ENCODE measurements at places on chromosomes 2 and 18. TPM values are rescaled to one million over a fixed set of nuclear protein-coding genes. Genes with fewer than 3 reads are reported as not detected.

GRCh38 chr2:203678971-203679370 is 27.5 kb upstream of the CD28 start:
- DNase-seq, result no peak

The EPB41L3 gene
- total RNA-seq, result 0.86 TPM

DNA sequence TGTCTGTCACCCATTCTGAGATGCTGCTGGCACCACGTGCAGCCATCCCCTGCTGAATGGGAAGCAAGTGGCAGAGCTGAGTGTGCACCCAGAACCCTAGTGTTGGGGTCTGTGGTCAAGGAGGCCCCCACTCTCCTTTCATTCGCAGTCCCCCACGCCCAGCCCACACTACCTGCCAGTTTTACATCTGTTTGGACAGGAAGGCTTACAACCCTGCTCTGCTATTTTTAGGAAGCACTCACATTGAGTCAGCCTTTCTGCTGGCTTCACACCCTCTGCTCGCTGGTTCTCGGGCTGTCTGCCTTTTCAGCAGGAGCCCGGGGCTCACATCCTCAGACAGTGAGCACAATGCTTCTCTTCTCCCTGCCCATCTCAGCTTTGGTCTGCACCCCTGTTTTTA is 10.7 kb upstream of the ADCY3 start:
- DNase-seq, result no peak

- DNase-seq, result no peak
Observed at GRCh38 chr2:37802899-37803379, 122.1 kb upstream of the RMDN2 start.

GRCh38 chr2:69119104-69119894 is 106.3 kb downstream of the ANTXR1 start:
- no peak for DNase-seq

The SIX3 gene
- total RNA-seq, result 0.08 TPM

GRCh38 chr2:16852651-16853050 is 187.0 kb upstream of the CYRIA start:
- DNase-seq, result no peak

DNA sequence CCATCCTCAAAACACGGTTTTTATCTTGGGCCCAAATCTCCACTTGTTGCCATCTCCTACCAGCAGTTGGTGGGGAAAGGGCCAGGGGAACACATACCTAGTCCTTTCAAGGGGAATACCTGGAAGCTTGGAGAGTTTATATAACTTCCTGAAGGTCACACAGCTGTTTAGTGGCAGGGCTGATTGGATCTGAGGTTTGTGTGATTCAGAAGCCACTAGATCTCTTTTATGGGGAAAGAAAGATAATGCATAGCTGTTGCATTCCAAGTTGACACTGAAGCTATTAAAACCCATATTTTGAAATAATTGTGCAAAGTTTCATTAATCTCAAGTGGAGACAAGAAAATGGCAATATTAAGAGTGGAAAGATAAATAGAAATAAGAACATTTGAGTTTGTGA is 134.2 kb downstream of the PLCL1 start:
- DNase-seq, result no peak

- DNase-seq, result no peak
Observed at GRCh38 chr18:35271656-35272055, 18.4 kb downstream of the ZSCAN30 start.

The KRTCAP3 gene
- 10.1 TPM for total RNA-seq

Data from activated CD4-positive, alpha-beta memory T cell treated with anti-CD3 and anti-CD28 coated beads, Interleukin-2, amount 10 ng/mL, durations not matched to agents 7 days and 5 days (primary cell).